ENCODE measurements at places on chromosomes 12 and 14.

DNA sequence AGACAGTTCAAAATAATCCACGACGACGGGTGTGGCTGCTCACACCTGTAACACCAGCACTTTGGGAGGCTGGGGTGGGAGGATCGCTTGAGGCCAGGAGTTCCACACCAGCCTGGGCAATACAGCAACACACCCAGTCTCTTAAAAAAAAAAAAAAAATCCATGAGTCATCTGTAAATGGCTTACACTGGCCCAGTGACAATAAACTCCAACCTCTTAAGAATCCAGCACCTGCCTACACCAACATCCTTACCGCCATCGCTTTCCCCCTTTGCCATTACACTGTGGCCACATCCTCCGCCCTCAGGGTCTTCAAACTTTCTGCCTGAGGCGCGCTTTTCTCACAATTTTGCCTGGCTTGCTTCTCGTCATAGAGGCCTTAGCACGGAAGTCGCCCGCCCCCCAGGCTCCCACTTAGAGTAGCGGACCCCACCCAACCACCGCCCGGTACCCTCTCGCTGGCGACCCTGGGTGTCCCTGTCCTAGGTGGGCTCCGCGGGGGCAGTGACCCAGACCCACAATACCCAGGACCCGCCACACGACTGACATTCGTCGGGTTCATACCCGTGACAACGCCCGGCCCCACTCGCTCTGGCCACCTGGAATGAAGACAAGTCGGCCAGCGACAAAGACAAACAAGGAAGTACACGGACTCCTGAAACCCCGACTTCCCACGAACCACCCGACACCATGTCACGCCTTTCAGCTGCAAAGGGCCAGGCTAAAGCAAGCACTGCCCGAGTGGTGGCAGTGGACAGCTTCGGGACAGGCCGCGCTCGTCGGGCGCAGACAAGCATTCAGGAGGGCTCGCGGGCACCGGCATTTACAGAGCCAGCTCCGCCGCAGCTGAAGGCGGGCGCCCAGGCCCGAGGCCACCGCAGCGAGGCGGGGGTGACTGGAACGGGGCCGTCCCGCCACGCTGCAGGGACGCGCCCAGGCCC lies 636 bp downstream of the GOLGA3 start:
- DNase-seq: no peak

GRCh38 chr12:2687726-2688125 lies 107.0 kb upstream of the FKBP4 start:
- no peak for DNase-seq

DNA sequence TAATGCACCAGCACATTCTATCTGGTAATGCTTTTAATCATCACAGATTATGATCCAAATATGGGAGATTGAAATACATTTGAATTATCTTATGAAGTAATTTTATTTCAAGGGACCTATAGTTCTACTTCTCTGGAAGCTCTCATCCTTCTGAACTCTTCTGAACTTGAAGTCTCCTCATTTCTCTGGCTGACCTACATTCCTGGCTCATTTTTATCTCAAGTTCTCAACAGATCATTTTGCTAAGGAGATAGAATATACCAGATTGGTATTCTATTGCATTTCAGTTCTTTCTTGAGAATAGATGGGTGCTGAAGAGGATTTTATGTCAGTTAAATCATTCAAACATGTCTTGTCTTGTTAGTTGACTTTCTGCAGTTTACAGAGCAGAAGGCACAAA lies 7.9 kb downstream of the HMGA2 start:
- DNase-seq: no peak

GRCh38 chr14:95156161-95157047 lies 925 bp downstream of the DICER1 start:
- no peak for DNase-seq

- no peak for DNase-seq
These were observed 391.9 kb upstream of the ATP2B1 start for GRCh38 chr12:90100579-90100978.

GRCh38 chr14:33230021-33230420 lies 291.3 kb downstream of the NPAS3 start:
- no peak for DNase-seq

GRCh38 chr12:124396544-124397398 lies 101.9 kb downstream of the RFLNA start:
- no peak for DNase-seq

GRCh38 chr14:99360774-99361595 lies 89.0 kb upstream of the BCL11B start:
- DNase-seq: no peak

DNA sequence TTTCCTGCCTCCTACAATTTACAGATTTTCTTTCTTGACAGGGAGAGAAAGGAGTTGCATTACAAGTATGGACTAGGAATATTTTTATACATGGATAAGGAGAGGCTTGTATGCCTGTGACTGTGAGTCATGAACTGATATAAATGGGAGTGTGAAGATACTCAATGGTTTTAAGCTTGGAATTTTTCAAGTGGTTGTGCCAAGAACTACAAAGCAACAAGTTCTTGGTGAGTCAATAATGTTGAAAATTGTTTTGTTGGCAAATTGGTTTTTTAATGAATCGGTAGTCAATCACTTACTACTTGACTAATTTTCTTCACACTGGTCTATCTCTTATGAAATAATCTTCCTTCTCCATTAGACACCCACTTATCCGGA lies 58.9 kb upstream of the HMGA2 start:
- DNase-seq: no peak

GRCh38 chr12:57936513-57936883 lies 4.9 kb upstream of the ATP23 start:
- no peak for DNase-seq

DNA sequence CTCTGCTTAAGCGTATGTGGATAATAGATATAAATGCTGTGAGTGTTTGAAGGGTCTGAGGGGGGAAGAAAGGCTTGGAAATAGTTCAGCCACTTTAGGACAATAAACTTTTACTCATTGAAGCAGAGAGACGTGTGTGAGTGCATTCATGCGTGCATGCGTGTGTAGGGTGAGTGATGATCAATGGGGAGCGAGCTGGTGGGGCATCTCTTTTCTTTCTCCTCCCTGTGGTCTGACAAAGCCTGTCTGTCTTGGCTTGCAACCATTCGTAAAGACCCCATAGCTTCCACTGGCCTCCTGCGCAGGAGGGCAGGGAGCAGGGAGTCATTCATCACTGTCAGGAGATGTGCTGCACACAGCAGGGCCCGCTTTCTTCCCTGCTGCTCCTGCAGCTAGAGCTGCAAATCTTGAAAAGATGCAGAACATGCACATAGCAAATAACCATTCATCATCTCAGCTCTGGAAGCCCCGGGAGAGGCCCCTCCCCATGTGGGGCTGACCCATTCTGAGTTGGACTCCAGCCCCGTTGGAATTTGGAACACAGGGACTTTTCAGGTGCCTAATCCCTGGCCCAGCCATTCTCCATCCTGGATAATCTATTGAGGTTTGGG lies 223.2 kb downstream of the PPM1H start:
- DNase-seq: no peak

DNA sequence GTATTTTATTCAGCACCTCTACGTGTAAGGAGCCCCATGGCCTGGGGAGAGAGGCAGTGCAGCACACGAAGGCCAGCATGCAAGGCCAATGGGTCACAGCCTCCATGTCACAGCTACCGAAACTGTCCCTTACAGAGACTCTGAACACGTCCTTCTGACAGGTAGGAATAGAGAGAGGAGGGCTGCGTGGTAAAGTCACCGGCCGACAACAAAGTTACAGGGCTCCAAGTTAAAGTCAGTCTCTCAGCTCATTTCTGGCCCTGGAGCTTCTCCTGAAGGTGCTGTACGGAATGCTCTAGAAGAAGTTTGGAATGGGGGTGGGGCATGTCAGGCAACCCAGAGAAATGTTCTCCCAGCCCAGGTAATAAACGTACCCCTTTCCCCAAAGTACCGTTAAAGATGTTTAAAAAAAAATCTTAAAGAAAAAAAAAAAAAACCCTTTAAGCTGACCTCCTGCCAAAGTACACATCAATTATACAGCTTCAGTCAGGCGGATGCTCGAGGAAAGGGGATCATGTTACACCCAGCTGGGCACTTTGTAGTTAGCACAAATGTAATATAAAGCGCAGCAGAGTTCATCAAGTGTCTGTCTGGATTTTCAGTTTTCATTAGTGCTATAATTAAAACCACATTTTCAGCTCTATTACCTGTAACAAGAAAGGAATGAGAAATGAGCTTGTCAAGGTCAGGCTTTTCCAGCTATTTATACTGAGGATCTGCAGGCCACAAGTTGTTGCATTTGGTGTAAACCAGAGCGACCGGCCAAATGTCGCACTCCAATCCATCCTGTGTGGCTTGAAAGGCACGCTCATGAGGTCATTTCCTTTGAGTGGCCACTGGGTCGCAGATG lies 53.3 kb upstream of the CDKN3 start:
- DNase-seq: no peak
